ENCODE measurements at places on chromosomes 5 and 9.

DNA sequence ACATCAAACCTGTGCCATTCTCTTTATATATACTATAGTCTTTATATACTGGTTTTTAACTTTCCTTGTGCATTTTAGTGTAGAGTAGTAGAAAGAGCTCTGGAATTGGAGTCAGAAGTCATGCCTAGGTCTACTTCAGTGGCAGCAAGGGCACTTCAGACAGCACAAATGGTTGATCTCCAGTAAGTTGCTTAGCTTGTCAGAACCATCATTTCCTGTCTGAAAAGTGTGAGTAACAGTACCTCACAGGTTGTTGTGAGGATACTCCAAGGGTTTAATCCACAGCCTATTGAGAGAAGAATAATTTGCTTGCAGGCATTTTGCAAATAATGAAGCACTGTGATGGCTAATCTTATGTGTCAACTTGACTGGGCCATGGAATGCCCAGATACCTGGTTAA lies 95.8 kb upstream of the NR4A3 start:
- no peak for DNase-seq

- DNase-seq: no peak
These were observed 28.9 kb upstream of the KCNN2 start for GRCh38 chr5:114332925-114333324.

GRCh38 chr9:76351006-76351405 lies 43.2 kb downstream of the RFK start:
- no peak for DNase-seq

- DNase-seq: peak; percentile 11
These were observed 118.4 kb upstream of the PRSS3 start for GRCh38 chr9:33676746-33677505.

DNA sequence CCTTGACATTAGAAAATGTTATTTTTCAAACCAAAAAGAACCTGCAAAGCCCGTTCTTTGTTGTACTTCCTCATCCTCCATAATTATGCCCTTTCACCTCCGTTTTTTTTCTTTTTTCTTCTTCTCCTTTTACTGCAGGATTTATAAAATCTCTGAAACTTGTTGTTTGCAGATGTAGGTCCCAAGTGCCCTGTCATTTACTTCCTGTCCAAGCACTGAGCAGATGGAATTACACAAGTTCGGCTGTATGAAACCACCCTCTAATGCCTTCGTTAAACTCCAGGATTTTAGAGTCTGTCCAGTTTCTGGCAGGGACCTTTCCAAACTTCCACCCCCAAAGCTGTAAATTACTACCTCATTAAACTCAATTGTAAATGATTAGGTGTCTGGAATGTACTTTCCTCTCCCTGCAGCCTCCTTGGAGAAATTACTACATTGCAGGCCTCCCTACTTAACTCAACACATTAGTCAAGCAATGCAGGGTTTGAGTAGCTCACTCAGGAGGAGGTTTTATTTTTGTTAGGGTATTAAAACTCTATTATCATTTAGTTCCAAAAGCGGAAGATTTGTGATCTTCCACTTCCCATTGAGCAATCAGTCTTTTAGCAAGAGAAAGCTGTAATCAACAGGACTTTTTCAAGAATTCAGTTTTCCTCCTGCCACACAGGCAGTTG lies 125.6 kb upstream of the LPAR1 start:
- DNase-seq: no peak

GRCh38 chr9:98899408-98900056 lies 44.2 kb upstream of the COL15A1 start:
- DNase-seq: no peak

DNA sequence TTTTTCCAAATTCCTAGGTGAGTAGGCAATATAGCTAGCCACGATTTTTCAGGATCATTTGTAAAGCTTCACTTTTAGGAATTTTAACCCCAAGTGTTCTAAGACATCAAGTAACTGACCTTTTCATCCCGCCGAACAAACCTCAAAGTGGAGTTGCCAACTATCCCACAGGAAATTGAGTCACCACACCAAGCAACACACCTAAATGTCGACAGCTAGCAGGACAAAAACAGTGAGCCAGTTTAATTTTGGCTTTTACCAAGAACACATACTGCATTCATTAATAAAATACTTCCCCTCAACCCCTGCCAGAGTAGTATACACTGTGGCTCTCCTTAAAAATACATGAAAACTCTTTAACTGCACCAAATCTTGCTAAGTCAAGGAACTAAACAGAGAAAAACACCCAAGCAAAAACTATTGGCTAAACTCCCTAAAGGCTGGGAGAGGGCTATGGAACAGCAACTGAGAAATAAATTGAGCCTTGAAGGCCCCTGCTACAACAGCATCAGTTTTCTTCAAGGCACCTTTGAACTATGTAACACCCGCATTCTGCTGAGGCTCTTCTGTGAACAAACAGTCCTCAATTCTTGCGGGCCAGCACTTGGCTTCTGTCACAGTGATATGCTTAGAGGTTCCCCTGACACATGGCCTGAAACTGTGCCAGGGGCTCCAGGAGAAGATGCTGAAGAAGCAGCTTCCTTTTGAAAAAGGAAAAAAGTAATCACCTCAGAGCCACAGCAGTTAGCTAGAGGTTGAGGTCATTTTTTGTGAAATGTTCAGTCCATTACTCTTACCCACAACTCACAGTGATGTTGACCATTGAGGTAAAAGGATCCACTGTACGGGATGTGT lies 459.6 kb downstream of the RAB3C start:
- no peak for DNase-seq
